NCI-H510A (cell line): ENCODE measurements at places on chromosomes 16 and 17.
A peak's percentile ranks its signal among the peaks of the same experiment; 100 is the strongest.

DNA sequence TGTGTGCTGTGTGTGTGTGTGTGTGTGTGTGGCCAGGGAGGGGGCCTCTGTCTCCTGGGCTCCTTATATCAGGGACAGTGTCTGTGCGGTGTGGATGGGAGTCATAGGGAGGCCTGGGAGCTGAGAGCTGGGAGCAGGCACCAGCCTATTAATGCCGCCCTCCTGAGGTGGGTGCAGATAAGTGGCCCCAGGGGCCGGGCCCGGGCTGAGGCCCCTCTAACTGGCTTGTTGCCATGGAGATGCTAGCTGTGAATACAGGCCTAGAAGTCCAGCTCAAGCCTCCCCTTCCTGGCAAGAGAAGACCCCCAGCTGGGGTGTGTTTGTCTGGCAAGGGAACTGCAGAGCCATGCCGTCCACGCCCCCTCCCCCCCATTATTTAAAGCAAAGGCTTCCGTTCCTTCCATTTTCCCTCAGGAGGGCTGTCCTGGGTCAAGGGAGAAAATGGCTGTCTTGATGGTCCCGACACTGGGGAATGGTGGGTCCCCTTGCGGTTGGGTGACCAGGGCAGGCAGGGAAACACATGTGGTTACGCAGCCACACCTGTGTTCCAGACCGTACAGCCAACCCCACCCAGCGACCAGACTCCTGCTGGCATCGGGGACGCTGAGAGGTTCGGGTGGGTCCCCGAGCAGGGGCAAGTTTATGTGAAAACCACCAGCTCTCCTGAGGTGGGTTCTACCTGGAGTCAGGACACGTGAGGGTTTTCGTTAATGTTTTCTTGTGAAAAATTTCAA is 141.1 kb downstream of the MRM1 start:
- DNase-seq: no peak

DNA sequence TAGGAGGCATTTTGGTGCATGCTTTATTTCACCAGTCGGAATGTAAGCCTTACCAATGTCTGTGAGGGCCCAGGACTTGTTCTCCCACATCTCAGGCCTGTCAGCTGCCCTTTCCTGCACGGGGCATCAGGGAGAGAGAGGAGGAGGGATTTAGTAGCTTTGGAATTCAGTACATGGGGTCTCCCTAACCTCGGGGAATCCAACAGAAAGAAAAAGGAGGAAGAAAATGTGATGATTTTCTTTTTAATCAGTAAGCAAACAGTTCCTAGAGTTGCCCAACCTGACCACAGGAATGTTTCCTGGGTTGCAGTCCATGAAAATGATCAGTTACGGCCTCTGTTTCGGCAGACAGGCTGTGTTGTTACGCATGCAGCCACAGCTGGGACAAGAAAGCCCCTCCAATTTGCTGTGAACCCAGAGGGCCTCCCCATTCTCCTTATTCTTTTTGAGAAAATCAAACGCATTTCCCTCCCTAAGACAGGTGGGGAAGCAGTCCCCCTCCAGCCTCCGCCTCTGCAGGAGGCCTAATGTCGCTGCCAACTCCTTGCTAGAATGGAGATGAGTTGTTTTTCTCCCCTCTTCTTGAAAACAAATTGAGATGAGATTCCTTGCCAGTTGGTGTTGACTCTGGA is 53.1 kb upstream of the TANGO6 start:
- no peak for DNase-seq

GRCh38 chr17:75558666-75559530 is 28.7 kb upstream of the MYO15B start:
- DNase-seq: no peak

- DNase-seq: no peak
Measured at GRCh38 chr16:89118361-89119165, 24.9 kb downstream of the ACSF3 start.

DNA sequence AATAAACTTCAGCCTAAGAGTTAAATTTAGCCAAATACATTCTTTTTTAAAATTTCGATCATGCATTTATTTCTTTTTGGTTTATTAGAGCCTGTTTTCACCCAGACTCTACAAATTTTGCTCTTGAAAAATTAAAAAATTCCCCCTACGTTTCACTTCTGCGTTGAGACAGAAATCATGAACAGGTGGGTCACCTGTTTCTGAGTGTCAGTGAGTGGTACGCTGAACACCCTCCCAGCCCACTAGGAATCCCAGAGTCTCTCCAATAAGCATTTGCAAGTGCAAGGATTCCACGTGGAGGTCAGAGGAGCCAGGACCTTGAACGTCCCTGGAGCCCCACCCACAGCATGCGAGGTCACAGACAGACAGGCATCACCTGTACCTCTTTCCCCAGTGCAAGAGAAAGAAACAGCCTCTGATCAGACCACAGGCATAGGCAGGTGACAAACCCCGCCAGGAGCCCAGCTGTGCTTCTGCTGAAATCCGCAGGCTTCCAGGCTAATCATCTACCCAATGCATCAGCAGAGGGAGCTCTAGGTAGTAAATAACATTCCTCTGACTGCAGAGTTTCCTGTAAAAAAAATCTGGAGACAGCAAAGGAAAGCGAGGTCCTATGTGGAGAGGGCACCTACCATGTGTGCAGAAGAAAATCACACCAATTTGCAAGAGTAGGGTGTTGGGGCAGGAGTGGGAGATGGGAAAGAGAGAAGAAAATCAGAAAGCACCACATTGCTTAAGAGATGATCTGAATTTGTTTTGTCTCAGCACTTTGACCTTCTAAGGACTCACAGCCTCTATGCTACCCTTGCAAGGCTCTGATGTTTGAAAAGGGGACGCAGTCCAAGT is 5.9 kb upstream of the XYLT1 start:
- peak; percentile 89 for DNase-seq

DNA sequence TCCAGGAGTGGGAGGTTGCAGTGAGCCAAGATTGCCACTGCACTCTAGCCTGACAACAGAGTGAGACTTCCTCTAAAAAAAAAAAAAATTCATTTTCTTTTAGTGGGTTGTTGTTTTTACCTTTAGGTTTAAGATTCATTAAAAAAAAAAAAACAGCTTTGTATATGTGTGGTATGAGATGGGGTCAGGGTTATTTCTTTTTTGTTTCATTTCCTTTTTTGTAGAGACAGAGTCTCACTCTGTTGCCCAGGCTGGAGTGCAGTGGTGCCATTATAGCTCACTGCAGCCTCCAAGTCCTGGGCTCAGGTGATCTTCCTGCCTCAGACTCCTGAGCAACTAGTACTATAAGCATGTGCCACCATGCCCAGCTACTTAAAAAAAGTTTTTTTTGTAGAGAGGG is 47.0 kb downstream of the BCAS3 start:
- no peak for DNase-seq

DNA sequence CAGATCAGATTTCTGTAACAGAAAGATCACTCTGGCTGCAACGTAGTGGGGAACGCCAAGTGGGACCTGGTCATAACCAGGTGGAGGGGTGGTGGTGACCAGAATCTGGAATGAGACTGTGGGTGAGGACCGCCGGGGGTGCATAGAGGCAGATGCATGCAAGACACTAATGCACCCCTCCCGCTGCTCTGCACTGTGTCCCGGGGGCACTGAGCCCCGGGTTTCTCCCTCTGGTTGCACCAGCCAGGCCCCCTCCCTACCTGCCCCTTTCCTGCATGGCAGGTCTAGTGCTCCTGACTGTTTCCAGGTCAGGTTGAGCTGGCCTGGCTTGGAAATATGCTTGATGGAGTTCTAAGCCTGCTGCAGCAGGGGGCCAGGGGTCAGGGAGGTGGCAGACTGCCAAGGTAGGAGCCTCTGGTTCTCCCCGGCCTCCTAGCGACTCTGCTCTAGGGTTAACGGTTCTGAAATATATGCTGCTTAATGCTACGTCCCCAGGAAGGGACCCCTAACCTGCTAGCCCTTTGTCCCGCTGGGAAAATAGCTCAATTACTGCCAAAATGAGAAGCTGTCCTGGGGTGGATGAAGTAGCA is 94.3 kb downstream of the SDK2 start:
- DNase-seq: peak; percentile 47

DNA sequence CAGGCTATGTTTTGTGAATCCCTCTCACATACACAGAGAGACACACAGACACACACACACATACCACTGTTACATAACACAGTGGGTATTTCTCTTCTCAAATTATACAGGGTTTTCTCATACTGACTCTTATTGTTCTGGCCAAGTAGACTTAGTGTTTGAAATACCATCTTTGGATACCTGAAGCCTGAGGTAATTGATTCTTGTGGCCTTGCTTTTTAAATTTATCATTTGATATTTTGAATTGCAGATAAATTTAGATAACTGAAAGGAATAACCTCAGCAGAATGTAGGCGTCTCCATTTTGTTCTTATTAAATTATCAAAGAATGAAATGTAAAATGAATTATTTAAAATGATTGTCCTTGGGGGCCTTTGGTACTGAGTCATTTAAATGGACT is 223.8 kb downstream of the LGALS9B start:
- DNase-seq: no peak

DNA sequence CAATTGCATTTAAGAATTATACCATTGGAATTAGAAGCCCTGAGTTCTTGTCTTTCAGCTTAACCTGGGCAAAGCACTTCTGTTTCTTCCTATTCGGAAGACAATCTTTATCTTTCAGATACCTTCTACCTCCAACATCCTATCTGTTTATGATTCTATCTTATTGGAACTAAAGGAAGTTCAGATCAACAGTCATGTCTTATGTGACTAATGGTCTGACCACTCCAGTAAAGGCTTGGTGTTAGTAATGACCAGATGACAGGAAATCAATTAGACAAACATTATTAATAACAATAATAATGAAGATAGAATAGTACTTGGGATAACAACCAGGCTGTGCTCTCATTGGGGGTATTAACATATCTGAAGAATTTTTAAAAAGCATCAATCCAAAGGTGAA is 11.3 kb downstream of the HS3ST3A1 start:
- DNase-seq: no peak

DNA sequence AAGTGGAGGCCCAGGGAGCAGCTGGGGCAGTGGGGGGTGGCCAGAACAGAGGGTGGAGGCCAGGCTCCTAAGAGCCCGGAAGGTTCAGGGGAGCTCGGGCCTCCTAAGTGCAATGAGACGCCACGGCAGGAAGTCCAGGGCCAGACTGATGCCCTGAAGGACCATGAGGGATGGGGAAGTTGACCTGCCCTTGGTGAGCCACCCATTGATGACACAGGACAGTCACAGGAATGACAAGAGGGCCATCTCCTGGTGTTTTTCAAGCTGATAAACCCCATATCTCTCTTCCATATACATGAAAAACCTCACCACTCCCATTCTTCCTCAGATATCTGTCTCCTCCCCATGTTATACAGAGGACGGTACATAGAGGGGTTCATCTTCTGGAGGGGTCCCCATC is 5.8 kb upstream of the MRPL58 start:
- DNase-seq: no peak

GRCh38 chr17:28908640-28909167 is 5.8 kb upstream of the DHRS13 start:
- DNase-seq: no peak

DNA sequence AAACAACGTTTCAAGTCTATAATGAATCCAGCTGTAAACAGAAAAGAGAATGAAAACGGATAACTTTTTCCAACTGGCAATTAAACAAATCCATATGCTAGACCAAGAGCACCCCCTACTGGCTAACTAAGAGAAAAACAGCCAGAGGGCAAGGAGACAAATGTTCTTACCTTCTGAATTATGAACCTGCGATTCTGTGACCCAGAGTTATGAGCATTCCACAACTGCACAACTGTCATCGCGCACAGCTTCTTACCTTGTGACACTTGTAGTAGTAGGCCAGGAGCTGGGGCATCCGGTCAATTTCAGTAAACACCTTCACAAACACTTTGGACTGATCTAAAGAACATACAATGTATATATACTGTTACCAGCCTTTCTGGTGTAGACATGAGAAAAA is 18.6 kb downstream of the COG7 start:
- DNase-seq: no peak

DNA sequence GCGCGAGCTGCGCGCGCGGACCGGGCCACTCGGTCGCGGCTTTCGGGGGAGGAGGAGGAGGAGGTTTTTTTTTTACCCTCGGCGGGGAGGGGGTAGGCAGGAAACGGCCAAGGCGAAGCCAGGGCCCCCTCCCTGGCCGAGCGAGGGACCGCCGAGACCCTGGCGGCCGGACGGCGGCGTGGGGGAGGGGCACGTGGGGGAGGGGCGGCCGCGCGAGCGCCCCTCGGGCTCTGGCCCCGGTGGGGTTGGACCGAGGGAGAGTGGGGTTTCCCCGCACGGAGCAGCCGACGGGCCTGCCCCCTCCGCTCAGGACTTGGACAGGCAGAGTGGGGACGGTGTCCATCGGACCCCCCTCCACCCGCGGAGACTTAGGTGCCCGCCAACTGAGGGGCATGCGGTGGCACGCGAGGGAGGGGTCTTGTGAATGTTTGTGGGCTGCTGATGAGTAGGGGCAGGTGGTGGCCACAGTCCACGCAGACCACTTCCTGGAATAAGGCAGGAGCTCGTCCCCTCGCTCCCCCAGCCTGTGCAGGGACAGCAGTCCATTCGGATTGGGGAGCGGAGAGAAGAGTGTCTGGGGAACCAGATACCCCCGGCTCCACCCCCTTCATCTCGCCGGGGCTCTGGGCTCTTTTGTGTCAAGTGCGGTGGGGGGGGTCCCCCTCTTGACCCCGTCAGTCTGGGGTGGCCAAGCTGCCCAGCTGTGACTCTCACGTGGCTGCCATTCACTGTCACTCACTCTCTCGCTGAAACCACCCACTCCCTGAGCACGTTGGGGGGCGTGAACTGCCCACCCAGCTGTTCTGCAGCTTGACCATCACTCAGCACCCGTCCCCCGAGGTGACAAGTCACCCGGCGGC is 3.0 kb upstream of the CHD3 start:
- peak; percentile 41 for DNase-seq

- DNase-seq: no peak
Measured at GRCh38 chr16:82829301-82829700, 202.5 kb downstream of the CDH13 start.

DNA sequence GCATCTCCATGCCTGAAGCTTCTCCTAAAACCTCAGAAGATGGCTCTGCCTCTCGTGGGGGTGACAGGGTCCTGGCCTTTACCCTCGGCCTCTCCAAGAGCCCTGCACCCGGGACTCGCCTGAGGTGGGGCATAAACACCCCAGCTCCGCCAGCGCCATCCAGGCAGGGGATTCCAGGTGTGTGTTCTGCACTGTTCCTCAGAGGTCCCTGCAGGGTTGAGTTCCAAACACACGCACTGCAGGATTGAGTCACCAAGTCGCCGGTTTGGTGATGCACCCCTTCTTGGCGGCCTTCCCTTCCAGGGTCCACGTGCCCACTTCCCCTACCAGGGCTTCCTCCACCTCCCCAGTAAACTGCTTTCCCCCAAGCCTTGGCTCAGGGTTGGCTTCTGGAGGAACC is 40.0 kb upstream of the RBFOX3 start:
- no peak for DNase-seq

DNA sequence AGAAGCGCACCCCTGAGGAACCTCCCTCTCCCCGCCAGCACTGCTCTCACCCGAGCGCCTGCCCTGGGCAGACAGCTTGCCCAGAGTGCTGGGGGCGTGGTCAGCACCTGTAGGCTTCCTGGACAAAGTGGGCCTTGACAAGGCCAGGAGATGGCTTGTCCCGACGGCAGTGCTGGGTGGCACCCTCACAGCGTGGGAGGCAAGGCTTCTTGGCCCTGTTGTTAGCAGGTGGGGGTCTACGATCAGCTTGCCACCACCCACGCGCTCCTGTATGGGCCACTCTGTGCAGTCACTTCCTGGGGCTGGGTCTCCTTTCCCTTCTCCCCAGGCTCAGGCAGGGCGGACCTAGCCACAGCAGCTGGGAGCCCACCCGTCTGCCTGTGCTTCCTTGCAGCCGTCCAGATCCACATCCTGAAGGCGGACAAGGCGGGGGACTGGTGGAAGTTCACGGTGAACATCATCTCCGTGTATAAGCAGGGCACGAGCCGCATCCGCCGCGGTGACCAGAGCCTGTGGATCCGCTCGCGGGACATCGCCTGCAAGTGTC is 218.0 kb downstream of the NTN1 start:
- DNase-seq: no peak

GRCh38 chr16:65059406-65059980 is 62.4 kb downstream of the CDH11 start:
- no peak for DNase-seq
